ENCODE measurements at places on chromosomes 7 and 10. TPM values are rescaled to one million over a fixed set of nuclear protein-coding genes. Genes with fewer than 3 reads are reported as not detected.

DNA sequence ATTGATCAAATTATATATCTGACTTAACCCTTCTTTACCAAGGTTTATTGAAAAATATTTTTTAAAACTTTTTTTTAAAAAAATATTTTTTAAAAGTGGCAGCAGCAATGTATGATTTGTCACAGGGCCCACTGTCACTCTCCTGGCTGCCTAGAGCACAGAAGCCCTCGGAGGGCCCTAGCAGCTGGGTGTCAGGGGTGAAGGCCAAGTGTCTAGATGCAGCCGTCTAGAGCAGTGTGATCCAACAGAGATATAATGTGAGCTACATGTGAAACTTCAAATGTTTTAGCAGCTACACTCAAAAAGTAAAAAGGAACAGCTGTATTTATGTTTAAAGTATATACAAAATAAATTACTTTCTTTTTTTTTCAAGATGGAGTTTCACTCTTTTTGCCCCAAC is 112.7 kb downstream of the ARHGAP22 start:
- DNase-seq, result no peak

- DNase-seq, result no peak
Measured at GRCh38 chr7:67407392-67408071, 410.9 kb downstream of the TYW1 start.

The GPR22 gene
- not detected for total RNA-seq

The AMPH gene
- 4.9 TPM for total RNA-seq

DNA sequence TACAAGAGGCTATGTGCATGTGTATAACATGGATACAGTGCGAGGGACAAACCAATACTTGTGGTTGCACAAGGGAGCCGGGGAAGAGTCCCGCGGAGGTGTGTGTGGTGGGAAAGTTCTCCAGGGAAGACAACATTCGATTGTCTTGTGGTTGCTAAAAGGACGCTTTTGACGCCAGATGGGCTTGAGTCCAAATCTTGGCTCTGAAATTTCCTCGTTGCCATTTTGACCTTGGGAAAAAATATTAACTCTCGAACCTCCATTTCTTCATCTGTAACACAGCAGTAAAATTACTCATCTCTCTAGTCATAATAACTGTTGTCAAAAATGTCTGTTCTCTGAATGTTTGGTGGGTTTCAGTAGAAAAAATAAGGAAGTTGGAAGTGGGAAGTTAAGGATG is 16.5 kb downstream of the PLXDC2 start:
- peak; percentile 41 for DNase-seq

The ANKRD61 gene
- not detected for total RNA-seq

DNA sequence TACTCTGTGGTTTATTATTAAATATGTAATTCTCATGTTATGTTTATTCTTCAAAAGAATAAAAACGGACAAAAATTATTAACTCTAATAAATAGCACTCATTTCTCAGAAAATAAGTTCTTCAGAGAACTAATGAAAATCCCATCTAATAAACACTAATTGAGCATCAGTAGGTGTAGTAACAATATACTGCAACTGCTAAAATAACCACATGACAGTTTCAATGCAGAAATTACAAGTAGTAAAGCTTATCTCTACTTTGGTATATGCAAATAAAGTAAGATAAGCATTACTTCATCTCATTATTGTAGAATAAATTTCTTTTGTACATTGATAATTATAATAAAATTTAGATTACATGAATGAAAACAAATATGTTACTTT is 56.4 kb upstream of the DKK1 start:
- DNase-seq, result no peak

DNA sequence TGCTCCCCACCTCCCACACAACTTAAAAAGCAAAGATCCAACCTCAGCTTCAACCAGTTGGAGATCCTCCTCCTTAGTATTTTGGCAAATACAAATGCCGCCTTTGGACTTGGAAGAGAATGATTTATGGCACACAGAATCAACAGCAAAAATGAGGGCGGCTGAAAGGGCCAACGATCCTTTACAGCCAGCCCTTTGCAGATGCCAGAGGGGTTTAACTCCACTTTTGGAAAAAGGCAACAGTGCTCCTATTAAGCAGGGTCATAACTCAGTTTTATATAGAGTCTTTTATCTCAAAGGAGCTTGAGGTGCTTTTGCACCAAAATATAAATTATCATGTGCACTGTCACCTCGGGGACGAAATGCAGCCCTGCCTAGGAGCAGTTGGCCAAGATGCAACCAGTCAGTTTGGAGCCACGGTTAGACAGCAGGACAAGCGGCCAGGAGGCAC is 56.7 kb upstream of the JCAD start:
- DNase-seq, result no peak

DNA sequence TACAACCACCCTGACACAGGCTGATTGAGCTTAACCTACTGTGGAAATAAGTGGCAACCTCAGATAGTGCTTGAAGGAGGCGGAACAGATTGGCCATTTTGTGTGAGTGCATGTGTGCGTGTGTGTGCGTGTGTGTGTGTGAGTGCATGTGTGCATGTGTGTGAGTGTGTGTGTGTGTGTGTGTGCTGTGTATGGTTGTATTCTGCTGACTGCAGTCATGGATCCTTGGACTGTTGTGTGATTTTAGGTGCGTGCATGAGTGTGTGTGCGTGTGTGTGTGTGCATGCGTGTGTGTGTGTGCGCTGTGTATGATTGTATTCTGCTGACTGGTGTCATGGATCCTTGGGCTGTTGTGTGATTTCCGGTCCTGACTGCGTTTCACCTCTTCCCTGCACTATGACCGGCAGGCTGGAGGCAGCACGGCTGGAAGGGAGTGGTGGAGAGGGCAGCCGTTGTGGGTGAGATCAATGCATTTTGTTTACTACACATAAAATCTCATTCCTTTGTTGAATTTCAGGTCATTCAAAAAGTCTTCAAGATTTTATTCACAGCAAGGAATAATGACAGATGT is 6.3 kb downstream of the IQCE start:
- no peak for DNase-seq

- no peak for DNase-seq
Measured at GRCh38 chr7:134435161-134435920, 23.6 kb downstream of the AKR1B1 start.

The GALNT17 gene
- 1.7 TPM for total RNA-seq

- DNase-seq, result no peak
Measured at GRCh38 chr7:44244282-44244681, 43.5 kb downstream of the YKT6 start.

The ASB10 gene
- total RNA-seq, result not detected

- DNase-seq, result no peak
Measured at GRCh38 chr10:56728349-56728748, 367.3 kb upstream of the ZWINT start.

DNA sequence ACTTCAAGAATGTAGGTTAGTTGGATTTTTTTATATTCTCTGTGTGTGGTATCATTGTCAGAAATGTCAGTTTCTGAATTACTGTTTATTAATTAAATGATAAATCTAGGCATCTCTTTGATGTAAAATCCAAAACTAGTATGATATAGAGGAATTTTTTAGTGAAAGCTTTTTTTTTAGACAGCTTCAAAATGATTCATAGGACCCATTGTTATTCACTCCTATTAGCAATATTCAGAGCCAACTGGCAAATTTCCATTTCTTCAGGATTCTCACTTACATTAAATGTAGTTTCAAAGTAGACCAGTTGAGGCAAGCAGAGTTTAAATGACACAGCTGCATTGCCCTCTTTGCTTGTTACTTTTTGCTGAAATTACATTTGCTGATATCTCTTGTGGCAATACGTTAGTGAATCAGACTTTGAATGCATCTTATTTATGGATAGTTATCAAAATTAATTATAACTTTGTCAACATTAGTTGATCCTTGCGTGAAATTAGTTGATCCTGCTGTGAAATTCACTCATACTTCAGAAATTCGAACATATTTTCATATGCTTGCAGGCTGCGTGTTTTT is 20.3 kb downstream of the ZNF277 start:
- DNase-seq, result no peak

DNA sequence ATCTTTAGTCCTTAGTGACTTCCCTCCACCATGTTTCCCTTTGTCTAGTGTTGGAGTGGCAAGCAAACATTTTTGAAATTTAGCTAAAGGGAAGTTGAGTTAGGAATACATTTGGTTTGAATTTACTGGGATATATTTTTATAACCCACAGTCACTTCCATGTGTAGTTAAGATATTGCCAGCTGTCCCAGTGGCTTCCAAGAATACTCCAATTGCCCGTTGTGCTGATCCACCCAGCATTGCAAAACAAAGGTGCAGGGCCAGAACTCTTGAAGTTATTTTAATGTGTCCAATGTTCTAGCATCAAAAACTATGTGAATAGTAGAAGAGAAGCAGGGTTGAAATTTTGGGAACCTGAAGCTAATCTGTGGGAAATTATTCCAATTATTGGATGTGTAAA is 2.5 kb upstream of the P4HA1 start:
- DNase-seq, result no peak

DNA sequence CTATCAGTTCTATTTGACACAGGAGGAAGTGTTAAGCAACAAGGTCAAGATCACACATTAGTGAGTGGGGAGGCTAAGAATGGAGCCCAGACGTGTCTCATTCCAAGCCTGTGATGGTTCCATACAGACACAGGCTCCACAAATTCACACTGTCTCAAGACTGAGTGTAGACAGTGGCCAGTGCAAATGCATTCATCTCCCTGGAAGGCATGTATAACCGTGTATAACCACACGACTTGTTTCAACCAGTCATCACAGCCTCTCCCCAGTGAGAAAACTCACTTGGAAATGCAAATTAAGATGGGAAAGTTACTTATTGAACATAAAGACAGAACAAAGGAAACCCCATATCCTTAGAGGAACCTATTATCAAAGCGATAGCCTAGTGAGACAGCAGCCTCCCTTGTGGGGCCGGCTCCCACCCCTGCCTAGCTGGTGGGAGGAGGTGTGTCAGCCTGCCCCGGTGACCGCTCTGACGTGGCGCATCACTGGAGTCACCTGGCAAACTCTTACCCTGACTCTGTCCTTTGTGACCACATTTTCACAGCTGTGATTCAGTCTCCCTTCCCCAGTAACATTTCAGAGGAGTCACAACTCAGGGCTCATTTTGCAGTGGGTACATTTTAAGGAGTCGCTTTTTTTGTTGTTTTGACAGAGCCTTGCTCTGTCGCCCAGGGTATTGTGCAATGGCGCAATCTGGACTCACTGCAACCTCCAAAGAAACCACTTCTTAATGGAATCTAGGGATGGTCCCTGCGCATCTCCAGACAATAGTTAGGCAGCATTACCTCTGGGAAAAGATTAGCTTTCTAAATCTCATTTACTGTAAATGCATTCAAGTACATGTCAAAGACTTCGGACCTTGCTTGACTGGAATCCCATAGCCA is 126.6 kb upstream of the PARD3 start:
- no peak for DNase-seq

The NPFFR1 gene
- 0.03 TPM for total RNA-seq

DNA sequence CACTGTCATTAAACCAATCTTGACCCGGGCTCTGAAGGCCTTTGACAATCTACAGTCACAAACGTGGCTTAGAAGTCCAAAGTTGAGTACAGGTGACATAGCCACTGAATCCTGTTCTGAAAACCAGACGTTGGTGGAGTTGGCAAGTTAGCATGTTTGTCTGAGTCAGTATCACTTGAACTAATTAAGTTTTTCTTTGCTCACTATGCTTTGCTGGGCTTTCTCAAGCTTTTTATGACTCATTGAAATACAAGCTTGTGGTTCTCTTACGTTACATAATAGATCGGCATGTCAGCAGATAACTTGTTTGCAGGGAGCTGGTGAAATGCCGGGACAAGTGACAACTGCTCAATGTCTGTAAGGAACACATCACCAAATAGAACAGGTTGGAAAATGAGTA is 53.8 kb downstream of the ARL5B start:
- no peak for DNase-seq

DNA sequence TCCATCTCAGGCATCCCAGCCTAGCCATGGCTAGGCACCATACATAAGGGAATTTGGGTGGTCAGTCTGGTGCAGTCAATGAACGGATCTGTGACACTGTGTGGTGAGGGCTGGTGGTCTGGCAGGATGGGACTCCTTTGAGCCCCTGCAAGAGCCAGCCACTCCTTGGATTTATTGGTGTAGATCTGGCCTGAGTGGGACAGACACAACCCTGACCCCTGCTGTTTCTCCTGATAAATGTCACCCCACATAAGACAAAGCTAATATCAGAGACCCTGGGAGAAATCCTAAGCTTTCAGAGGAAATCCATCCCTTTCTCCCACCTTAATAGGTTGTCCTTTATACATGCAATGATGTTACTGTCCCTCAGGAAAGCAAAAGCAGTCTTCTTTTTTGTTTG is 2.3 kb downstream of the FBXO24 start:
- no peak for DNase-seq

The SPDYE16 gene
- not detected for total RNA-seq

DNA sequence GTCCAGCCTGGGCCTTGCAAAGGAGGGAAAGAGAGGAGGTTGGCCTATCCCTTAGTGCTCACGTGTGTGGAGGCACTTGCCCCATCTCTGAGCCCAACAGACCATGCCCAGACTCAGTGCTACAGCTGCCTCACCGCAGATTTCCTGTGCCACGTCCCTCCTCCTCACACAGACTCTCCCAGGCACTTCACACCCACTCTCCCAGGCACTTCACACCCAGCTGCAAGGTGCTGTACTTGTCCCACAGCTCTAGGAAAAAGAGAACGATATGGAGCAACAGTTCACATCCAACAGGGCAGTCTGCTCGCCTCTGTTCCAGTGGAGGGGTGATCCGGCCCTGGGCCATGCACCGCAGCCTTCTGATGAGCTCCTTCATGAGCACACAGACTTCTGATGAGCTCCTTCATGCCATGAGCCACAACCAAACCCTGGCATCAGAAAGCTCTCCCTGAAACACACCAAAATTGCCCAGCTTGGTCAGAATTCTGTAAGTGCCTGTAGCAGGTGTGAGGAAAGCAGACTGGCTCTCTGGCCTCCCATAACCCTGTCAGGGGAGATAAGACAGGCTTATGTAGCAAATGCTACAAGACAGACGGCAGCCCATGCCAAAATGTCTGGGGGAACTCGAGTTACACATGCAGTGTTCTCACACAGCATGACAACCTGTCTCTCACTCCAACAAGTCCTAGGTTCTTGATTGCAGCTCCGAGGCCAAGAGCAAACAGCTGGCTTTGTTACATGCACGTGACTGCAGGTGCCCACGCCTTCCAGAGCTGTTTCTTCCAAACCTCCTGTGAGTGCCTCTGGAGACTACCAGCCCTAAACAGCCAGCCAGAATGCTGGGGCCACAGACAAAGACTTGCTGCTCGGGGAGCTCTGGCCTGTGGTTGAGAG is 348.5 kb downstream of the GRID1 start:
- DNase-seq, result no peak

All from mucosa of gallbladder (tissue), 1 donor.